ENCODE measurements at places on chromosomes 2 and 18.

DNA sequence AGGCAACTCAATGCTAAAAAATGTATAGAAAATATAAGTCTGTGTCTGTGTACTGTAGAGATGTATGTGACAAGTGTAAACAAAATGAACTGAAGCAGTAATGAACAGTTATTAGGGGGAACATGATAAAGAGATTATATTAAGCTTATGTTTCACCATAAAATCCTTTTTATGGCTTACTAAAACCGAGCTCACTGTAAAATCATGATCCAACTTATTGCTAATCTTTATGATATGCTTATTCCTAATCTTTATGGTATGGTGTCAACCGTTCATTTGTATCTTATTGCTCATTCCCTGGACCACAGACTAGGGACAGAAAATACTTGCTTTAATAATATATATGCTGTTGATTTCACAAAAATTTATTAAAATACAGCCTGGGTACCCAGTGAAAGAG is 62.1 kb downstream of the TNFRSF11A start:
- no peak for DNase-seq

- DNase-seq, result peak; percentile 69
Measured at GRCh38 chr2:237955640-237956401, 11.0 kb upstream of the UBE2F start.

DNA sequence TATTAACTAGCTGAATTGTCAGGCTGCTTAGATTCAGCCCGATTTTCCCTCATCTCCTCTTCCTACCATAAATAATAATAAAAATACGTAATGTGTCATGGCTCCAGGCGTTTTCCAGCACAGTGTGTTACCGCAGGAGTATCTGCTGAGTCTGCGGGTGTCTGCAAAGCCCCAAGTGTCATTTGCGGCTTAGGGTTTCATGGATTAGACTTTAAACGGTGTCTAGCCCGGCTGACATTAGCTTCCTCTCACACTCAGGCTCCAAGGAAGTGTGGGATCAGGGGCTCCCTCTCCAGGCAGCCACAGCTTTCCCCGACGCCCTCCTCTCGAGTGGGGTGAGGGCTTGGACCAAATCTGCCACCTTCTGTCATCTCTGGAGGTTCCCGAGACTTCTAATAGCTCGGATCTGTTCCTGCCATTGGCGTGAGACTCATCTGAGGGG is 14.1 kb upstream of the HOXD1 start:
- DNase-seq, result no peak

DNA sequence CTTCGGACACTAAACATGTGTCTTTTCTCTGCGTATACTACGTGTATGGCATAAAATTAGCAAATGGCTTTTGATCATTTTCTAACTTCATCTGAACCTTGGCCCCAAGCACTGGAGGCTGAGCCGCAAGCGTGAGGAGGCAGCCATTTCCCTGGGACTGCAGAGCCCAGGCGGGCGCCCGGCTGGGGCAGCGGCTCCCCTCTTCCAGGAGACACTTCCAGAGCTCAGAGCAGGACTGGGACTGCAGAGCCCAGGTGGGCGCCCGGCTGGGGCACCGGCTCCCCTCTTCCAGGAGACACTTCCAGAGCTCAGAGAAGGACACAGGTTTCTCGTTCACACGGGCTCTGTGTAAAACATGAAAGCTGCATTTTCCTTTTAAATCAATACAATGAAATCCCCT is 484.1 kb upstream of the SALL3 start:
- DNase-seq, result no peak

DNA sequence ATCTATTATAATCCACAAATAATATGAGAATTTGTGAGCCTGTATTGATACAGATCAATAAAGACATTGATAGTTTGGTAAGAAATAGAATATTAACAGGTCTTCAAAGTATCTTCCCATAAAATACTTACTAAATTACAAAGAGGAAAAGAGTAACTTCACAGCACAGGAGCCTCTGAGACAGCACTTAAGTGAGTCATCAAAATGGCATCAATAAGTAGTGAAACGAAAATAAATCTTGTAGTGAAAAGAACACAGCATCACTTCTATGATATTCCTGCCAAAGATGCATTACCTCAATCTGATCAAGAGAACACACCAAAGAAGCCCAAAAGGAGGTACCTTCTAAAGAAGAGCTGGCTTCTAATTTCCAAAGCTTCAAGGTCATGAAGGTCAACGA is 116.4 kb downstream of the CBLN2 start:
- DNase-seq, result no peak

DNA sequence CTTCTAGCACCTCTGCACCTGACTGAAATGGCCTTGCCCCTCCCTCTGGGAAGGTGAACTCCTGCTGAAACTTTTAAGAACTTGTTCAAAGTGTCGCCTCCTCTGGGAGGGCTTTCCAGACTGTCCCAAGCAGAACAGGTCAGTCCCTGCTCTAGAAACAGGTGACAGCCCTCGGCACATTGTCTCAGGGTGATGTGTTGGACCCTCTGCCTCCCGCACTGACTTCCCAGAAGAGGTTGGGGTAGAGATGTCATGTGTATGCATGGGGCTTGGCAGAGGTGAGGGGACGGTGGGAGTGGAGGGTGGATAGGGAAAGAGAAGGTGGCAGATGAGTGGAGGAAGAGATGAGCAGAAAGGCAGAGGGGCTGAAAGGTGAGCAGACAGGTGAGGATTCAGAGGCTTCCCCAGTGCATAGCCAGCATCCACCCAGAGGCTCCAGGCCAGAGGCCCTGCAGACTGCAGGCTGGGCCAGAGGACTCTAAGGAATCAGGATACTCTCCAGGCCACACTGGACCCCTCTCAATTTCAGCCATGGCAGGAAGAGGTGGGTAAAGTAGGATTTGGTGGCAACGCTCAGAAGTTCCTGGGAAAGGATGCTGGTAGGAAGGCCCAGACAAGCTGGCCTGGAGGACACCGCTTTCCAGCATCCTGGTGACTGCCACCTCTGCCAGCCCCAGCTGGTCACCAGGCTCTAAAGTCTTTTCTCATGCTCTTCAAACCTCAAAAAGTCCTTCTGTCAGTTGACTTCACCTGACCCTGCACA is 24.8 kb upstream of the TNS1 start:
- DNase-seq, result no peak

- DNase-seq, result no peak
Measured at GRCh38 chr2:109680523-109681297, 66.5 kb downstream of the SOWAHC start.

DNA sequence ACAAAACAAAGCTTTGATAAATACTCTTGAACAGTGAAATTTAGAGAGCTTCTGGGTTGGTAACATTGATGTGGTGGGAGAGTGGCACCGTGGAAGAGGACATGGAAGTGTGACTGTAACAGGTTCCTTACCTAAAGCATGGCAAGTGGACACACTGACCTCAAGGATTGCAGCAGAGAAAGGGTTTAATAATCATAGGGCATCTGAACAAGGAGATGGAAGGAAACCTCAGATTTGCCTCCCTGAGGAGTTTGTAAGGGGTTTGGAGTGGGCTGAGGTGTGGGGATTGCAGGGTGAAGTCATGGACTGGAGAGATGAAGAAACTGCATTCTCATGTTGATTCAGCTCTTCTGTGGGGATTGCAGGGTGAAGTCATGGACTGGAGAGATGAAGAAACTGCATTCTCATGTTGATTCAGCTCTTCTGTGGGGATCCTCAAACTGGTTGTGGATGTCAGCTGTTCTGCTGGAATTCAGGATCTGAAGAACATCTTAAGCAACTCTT is 83.8 kb upstream of the TLK1 start:
- DNase-seq, result no peak

DNA sequence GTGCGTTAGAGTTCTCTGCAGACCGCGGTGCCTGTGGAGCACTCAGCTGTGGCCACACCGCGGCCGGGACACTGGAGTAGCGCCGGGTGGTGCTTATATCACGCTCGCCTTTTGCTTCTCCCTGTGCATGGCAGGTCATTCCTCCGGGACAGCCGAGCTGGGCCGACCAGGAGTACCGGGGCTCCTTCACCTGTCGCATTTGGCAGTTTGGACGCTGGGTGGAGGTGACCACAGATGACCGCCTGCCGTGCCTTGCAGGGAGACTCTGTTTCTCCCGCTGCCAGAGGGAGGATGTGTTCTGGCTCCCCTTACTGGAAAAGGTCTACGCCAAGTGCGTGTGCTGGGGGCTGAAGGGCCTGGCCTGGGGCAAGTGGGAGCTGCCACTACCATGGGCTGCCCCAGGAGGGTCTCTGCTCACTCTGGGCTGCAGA is 4.2 kb downstream of the CAPN10 start:
- DNase-seq, result no peak

- DNase-seq, result no peak
Measured at GRCh38 chr2:38737925-38738324, 13.2 kb downstream of the SRSF7 start.

DNA sequence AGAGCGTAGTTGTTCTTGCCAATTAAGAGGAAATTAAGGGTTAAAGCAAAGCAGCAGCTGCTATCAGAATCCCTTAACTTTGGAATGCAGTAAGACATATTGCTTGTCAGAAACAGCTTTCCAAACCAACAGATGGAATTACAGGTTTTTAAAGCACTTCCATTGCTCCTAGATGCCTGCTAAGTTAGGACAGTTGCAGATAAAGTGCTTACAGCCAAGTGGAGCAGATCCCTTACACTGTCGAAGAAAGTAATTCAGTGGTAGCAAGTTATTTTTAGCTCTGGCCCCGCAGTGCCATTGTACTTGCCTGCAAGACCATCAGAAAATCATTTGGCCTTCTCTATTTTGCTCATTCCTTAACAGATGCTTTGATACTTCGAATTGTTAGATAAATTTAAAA is 5.4 kb downstream of the PDK1 start:
- DNase-seq, result no peak

DNA sequence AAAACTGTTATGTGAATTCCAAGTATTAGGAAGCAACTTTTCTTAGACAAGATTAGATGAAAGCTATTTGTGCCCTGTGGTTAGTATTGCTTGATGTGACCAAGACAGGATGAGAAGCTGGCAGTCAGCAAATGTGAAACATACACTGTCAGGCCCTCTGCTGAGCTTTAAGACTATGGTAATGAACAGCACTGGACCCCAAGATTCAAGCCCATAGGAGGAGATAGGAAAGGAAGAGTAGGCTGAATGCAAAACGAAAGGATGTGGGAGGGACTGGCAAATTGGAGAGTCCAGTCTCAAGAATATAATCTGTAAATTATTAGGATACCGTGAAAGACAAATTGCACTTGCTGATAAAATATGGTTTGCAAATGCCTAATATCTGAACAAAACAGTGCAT is 16.4 kb downstream of the BZW1 start:
- no peak for DNase-seq

- DNase-seq, result no peak
Measured at GRCh38 chr2:156396126-156396525, 40.1 kb upstream of the GPD2 start.

- DNase-seq, result no peak
Measured at GRCh38 chr2:46134531-46135227, 162.5 kb upstream of the EPAS1 start.

DNA sequence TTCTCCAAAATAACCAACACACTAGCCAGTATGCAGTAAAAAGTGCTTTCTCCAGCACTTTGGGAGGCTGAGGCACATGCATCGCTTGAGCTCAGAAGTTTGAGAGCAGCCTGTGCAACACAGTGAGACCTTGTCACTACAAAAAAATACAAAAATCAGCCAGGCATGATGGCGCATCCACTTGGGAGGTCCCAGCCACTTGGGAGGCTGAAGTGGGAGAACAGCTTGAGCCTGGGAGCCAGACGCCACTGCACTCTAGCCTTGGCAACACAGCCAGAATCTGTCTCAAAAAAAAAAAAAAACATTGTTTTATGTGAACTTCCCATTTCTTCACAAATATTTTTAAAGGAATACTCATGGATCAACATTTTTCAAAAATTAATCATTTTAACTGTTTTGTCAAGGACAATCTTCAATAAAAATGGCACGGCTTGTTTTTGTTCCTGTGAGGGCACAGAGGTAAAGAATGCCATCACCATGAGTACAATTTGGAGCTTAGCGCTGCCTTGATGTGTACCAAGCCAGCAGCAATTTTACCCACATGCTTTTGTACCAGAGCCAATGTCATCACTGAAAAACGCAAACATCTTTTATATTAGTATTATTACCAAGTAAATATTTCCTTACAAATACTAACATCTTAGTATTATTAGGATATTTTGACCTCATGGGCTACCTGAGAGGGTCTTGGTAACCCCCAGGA is 26.7 kb downstream of the RAB1A start:
- no peak for DNase-seq

- DNase-seq, result no peak
Measured at GRCh38 chr2:173590276-173590861, 235.7 kb downstream of the CDCA7 start.

DNA sequence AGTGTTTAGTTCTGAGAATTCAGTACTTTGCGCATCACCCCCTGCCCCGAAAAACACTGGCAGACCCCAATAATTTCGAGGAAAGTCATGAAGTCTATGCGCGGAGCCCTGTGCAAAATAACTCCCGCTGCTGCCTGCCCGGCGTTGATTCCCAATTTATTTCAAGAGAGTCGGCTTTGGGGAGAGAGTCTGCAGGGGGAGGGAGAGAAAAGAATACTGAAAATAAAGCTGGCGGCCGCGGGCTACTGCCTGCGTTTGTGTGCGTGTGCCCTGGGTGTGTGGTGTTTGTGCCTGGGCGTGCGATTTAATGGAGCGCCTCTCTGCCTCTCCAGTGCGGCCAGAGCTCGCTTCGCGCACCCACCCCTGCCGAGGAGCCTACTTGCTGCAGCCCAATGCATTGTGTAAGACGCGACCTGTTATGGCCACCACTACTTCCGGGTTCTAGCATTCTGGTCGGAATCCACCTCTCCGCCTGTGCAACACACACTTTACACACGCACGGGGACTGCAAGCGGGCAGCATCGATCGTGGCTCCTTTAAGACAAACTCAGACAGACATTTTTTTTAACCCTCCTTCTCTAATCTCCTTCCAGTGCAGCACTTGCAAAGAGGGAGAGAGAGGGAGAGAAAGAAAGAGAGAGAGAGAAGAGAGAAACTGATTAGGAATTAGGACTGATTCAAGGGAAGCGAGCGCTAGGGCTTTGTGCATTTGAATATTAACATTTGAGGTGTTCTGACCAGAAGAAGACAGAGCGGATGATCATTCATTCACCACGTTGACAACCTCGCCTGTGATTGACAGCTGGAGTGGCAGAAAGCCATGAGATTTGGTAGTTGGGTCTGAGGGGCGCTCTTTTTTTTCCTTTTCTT is at the start of gene MEIS1:
Gene MEIS1 (plus strand): TSS at position 447 of the 870 bp plus-strand sequence. CDS start 732 bp downstream, outside the sequence.
- peak; percentile 89 for DNase-seq

DNA sequence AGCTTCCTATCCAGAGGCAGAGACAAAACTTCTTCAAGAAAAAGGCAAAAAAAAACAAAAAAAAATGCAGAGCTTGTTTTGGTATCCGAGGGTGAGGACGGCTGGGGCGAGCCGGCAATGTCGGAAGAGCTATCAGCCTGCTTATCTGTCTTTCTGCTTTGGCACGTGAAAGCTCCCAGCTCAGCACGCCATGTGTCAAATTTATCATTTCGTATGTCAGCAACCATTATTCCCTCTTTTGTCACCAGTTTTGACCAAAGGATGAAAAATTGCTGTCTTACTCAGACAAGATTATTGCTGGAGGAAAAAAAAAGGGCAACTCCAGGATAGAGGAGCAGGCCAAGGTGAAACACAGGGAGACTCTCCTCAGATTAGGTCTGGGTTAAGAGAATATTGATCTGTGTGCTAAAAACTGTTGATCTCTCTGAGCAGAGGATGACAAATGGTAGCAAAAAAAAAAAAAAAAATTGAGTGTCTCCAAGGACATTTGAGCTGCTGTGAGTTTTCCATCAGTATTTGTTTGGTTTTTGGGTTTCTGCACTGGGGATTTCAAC is 532.0 kb upstream of the POU3F3 start:
- DNase-seq, result no peak

Measured in GM23338 (cell line).